Kidney (tissue), 22 donors: ENCODE measurements at places on chromosomes 3 and 15.

- DNase-seq: no peak
These were observed 463.1 kb upstream of the NECTIN3 start for GRCh38 chr3:110608566-110608965.

- no peak for DNase-seq
These were observed 340.3 kb upstream of the CTDSPL start for GRCh38 chr3:37521429-37521828.

- DNase-seq: no peak
These were observed 18.6 kb upstream of the C15orf40 start for GRCh38 chr15:83030021-83030420.

DNA sequence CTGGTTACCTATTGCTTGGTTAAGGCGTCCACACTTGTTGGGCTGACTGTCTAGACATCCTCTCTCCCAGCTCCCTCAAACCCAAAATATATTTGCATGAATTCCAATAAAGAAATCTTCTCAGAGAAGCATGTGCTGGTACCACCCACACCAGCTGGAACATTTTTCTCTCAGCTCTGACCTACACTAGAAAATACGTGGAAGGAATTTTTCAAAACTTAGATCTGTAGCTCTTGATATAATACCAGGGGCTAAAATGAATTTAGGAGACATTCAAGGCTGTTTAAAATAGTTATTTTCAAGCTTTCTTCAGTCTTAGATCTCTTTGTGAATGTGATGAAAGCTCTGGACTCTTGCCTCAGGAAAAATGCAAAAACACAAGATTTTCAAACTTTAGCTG, 590.4 kb downstream of the PDCD6IP start:
- DNase-seq: no peak

GRCh38 chr3:152321200-152321954, 52.6 kb downstream of the MBNL1 start:
- DNase-seq: no peak

- DNase-seq: no peak
These were observed 941 bp downstream of the ZBED2 start for GRCh38 chr3:111594205-111594604.

GRCh38 chr15:83723216-83723615, 69.3 kb downstream of the ADAMTSL3 start:
- no peak for DNase-seq

DNA sequence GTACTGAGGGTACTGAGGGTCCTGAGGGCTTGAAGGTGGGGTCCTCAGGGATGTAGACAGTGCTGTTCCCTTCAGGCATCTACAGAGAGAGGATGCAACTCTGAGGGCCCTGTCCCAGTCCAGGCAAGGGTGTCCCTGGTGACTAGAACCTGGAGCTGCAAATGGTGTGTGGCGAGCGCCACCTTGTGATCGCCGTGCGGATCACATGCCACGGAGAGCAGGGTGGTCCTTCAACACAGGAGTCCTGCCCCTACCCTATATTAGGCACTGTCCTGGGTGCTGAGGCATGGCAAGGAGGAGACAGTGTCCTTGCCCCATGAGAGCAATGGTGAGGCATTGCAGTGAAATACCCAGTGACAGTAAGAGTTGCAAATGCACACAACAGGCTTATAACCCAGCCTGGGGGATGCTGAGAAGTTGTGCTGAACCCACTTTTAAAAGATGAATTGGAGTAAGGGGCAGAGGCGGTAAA, 23.6 kb downstream of the RHCG start:
- DNase-seq: peak; percentile 76

DNA sequence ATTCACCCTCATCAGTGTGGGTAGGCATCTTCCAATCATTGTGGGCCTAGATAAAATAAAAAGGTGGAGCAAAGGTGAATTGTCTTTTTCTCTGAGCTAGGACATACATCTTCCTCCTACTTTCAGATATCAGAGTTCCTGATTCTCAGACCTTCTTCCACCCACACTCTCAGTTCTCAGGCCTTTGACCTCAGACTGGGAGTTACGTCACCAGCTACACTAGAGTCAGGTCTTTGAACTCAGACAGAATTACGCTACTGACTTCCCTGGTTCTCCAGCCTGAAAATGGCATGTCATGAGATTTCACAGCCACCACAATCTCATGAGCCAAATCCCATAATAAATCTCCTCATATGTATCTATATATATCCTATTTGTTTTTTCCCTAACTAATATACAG, 39.0 kb downstream of the STRIT1 start:
- DNase-seq: no peak

GRCh38 chr3:14804835-14805780, 13.7 kb upstream of the FGD5 start:
- no peak for DNase-seq

DNA sequence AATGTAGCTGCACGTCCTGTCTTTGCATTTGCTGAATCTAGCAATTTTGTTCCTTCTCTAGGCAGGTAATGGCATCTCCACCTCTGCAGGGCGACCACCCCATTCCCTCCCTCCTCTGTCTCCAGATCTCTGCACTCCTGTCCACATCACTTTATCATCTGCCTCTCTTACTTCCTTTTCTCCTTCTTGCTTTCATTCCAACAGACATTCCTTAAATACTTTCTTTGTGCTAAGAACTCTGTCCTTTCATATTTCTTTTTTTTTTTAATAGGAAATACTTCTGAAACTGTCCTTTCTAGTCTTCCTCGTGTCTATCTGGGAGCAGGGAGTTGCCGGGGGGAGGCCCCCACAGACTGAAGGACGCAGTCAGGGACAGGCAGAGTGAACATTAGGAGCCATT, 7.2 kb downstream of the ITIH3 start:
- no peak for DNase-seq

- no peak for DNase-seq
These were observed 52.0 kb downstream of the PLCL2 start for GRCh38 chr3:16936676-16937230.

- DNase-seq: no peak
These were observed 17.6 kb downstream of the CCR5AS start for GRCh38 chr3:46389306-46389705.

DNA sequence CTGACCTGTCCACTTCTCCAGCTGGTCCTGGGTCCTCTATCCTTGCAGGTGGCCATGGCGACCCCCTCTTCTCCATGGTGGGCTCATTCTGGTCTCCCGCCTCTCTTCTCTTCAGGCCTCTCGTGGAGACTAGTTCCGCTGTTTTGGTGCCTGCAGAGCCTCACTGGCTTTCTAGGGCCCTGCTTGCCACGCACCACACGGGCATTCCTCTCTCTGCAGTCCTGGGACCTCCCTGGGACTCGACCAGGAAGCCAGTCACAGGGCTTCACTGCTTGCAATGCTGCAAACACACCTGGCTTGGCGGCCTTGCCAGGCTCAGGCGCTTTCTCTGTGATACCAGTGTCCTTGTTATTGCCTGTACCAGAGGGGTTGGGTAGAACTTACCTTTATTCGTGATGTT, 9.1 kb downstream of the SLC28A1 start:
- no peak for DNase-seq

DNA sequence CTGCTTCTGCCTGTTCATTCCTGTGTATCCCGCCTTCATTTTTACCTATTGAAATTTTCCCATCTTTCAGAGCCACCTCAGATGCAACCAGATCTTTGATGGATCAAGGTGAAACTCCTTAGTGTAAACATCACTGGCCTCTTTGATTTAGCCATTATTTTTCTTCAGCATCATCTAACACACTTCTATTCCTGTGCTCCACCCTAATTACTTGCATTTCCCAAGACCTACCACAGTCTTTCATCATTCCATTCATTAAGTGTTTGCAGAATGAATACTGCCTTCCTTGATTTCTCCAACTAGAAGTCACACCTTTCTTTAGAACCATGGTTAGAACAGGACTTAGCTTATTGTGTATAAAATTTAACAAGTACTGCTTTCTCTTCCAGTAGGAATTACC, 55.5 kb upstream of the SKIL start:
- no peak for DNase-seq

GRCh38 chr15:76753771-76754170, 151.4 kb downstream of the SCAPER start:
- DNase-seq: no peak

GRCh38 chr3:120753810-120754209, 11.3 kb downstream of the GTF2E1 start:
- no peak for DNase-seq
